ENCODE measurements at places on chromosomes 6 and 20. TPM values are rescaled to one million over a fixed set of nuclear protein-coding genes. Genes with fewer than 3 reads are reported as not detected.

- no peak for DNase-seq
Measured at GRCh38 chr20:51437182-51437924, 105.2 kb downstream of the NFATC2 start.

- DNase-seq, result no peak
Measured at GRCh38 chr6:14379568-14379967, 262.0 kb downstream of the CD83 start.

GRCh38 chr6:29656798-29657197 is at the start of gene MOG:
TSS of gene MOG (plus strand) at chr6:29657092. CDS start at chr6:29657210, 118 bp downstream.
- no peak for DNase-seq

GRCh38 chr6:30147096-30147495 is 11.2 kb downstream of the TRIM40 start:
- DNase-seq, result no peak

DNA sequence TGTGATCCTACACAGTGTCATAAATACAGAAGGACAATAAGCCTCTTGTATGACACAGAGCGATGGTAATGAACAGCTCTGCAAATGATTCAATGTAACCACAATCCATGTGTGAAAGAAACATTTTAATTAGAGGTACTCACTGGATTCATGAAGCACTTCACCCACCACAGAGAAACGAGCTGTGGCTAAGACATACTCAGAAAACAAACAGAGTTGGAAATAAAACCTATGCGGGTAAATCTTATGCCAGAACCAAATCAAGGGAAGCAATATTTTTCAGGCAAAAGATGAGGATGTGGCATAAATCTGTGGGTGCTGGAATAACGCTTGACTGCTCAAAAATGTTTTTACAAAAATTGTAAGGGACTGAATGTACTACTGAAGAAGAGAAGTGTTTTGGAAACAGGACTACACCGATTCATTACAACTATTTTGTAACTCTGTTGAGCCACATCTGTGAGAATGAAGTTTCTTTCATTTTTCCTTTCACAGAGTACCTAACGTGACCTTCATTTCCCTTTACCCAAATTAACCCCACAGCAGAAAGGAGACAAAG is 112.1 kb downstream of the WDR27 start:
- no peak for DNase-seq

GRCh38 chr6:160088069-160088783 is 33.4 kb upstream of the SLC22A1 start:
- DNase-seq, result peak; percentile 34

The HSPA1L gene
- total RNA-seq, result 4.2 TPM
